HuH-7 (cell line): ENCODE measurements at places on chromosomes 5 and 9.

DNA sequence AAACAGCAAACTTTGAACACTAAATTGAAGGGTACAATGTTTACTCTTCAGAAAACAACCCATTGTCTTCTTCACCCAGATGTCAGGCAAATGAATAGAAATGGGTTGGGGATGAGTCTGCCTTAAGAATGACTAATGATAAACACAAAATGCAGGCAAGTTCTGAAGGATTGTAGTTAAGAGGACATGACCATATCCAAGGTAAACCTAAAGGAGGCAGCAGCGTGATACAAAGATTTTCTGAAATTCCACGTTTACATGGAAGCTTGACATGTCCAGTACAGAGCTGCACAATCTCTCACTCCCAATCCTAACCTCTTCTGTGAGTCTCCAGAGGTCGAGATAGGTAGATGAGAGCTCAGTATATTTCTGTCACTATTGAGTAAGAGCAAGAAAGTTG, 1263.2 kb upstream of the CDH6 start:
- no peak for DNase-seq

GRCh38 chr5:9233712-9234111, 312.2 kb downstream of the SEMA5A start:
- DNase-seq, result no peak

- DNase-seq, result peak; percentile 23
Observed at GRCh38 chr5:74639807-74640449, 600 bp downstream of the ENC1 start.

- DNase-seq, result no peak
Observed at GRCh38 chr5:140633501-140633900, 526 bp upstream of the CD14 start.

- DNase-seq, result no peak
Observed at GRCh38 chr9:128689293-128689774, 312 bp downstream of the SET start.

GRCh38 chr5:44603496-44604272, 205.1 kb upstream of the MRPS30 start:
- no peak for DNase-seq

DNA sequence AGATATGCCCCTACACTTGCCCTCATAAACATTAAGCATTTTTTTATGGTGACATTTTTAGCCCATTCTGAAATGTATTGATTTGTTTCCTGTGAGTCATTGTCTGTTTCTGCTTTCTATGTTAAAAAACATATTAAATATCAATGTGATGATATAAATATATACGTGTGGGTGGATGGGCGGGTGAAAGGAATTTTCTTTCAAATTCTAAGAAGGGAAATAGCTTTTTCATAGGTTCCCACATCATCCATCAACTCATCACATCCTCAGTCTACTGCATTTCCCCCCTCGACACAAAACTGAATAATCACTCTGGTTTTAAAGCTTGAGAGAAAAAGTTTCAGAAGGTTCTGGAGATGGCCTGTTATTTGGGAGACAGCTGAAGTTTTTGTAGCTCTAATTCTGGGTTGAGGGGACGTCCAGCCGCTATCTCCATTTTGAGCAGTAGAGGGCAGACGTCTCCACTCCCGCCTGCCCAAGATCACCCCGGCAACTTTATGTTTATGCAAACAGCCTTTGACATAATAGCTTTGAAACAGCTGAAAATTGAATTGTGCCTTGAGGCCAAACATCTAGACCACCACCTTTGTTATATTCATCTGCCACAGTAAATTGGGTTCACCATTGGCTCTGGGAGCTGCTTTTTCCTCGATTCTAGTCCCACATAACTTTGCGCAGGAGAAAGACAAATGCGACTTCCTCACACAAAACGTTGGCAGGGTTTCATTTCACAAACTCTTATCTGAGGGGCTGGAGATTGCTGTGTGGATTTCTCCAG, 216.2 kb upstream of the CLINT1 start:
- DNase-seq, result peak; percentile 36

GRCh38 chr9:88508326-88508725, 26.7 kb upstream of the NXNL2 start:
- DNase-seq, result no peak

DNA sequence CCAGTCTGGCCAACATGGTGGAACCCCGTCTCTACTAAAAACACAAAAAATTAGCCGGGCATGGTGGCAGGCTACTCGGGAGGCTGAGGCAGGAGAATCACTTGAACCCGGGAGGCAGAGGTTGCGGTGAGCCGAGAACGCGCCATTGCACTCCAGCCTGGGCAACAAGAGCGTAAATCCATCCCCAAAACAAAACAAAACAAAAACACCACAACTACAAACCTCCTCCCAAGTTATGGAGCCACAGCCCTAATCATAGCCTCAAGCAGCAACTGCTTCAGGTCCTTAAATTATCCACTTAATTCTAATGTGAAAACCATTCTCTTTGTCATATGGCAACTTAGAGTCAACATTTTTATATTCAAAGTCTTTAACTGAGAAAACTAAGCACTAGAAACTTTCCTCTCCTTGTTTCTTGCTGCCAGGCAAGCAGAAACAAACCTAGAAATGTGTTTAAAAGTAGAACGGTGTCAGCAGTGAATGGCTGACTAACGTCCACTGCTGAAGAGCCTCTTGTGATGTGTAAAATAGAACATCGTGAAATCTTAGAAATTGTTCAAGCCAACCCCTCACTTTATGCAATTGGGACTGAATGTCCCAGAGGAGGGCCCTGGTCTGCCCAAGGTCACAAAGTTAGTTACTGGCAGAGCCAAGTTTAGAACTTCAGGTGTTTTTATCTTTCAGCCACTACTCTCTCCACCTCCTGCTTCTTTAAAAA, 5.7 kb downstream of the TMEM245 start:
- no peak for DNase-seq

GRCh38 chr5:1504069-1504595, 19.6 kb downstream of the LPCAT1 start:
- no peak for DNase-seq

DNA sequence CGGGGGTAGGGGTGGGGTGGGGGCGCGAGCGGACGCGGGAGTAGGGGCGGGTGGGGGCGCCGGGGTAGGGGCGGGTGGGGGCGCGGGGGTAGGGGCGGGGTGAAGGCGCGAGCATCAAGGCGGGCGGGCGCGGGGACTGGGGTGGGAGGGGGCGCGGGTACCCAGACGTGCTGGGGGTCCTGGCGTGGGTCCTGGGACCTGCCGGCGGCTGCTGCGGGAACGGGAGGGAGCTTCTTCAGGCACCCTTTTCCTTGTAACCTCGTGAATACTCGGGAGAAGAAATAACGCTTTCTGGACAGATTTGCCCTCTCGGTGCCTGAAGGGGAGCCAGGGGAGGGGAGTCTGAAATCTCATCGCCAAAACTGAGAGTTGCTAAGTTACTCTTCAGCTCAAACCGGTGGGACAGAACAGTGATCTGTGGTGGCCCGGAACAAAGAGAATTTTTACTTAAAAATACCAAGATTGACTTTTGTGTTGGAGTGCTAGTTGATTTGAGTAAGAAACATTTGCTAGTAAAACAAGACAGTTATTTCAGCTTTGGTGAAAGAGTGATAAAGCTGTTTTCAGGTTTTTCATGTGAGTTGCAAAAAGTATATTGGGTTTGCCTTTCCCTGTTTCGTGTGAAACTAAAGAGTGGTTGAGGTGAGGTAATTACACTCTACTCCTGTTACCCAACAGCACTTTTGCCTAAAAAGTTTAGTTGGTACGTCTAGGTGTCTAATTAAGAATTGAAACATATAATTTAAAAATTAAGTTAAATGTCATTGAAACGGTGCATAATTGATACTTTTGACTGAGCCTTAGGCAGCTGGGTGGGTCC, 643 bp downstream of the PLEKHG4B start:
- no peak for DNase-seq

DNA sequence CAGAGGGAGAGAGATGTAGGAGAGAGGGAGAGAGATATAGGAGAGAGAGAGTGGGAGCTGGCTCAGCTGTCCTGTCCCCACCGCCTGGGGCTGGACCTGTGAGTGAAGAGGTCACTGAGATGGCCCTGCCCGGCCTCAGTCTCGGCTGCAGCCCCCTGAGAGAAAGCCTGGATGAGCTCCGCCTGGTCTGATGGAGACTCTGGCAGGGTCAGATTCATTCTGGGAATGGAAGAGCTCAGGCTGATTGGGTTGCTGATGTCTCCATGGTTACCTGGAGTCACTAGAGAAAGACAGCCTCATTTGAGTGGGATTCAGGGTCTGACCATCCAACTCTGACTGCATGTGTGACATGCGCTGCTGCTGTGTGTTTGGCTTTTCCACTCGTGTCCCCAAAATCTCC, 27.1 kb upstream of the SEMA4D start:
- no peak for DNase-seq

GRCh38 chr5:93874491-93874890, 133.1 kb upstream of the POU5F2 start:
- DNase-seq, result no peak

DNA sequence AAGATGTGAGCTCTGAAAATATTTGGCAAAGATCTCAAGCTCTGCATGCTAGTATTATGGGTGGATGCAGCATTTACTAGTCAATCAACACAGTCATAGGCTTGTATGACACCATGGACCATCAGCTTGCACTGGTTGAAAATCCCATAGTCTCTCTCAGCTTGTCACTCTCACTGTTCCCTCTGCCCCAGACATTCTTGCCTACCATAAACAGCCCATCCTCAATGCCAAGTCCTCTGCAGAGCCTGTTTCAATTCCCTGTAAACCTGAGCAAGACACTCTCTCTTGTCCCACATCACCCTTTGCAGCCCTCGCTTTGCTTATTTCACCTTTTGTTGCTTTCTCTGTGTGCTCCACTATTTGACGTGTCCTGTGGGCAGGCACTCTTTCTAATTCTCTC, 264.6 kb downstream of the ICE1 start:
- DNase-seq, result no peak

DNA sequence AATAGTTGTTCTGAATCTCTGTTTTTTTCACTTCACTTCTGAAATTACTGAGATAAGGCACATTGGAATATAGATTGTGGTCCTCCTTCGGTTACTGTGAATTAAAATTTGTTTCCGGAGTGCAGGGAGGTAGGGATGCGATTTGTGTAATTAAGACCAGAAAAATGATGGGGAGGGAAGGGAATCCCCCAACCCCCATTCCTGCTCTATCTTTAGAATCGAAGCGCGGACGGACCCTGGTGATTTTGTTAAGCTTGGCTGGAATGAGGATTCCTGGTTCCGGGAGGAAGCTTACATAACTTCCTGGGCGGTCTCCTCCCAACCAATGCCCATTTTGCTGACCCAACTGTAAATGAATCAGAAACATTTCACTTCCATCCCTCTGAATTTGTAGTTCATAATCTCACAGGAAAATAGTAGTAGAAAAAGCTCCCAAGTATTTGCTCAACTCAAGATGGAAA, 220.1 kb upstream of the MSX2 start:
- no peak for DNase-seq

DNA sequence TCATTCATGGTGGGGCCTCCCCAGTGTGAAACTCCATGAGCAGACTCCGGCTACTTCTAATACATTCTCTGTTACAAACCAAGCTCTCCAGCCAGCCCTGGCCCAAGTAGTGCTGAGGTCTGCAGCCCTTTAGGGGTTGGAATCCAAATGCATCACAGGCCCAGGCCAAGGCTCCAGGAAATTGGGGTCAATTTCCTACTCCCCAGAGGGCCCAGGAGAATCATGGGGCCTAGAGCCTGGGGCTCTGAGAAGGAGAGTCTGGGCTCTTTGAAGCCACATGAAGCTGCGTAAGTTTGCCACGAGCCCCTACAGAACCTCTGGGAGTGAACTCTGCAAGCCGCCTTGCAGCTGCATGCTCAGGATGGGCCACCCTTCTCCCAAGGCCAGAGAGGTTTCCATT, 206.4 kb downstream of the PAPPA start:
- DNase-seq, result no peak

- no peak for DNase-seq
Observed at GRCh38 chr9:1794547-1795270, 220.4 kb upstream of the SMARCA2 start.
